T1000 (cell line): ENCODE measurements at places on chromosomes 2 and 18.

DNA sequence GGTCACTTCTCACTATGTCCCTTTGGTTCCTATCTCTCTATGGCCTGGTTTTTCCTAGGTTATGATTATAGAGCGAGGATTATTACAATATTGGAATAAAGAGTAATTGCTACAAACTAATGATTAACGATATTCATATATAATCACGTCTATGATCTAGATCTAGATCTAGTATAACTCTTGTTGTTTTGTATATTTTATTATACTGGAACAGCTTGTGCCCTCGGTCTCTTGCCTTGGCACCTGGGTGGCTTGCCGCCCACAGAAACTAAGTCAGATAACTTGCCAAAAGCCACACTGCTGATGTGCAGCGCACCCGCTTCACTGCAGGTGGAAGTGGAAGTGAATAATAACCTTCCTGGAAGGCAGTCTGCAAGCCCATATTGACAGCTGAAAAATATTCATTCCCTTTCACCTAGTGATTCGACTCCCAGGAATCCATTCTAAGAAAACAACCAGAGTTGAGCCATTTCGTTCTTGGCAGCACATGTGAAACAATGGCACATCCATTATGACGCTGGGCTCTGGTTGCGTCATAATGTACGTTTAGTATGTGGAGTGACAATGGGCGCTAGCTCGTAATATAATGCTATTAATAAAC is 725 bp upstream of the ANKRD53 start:
- DNase-seq: no peak

DNA sequence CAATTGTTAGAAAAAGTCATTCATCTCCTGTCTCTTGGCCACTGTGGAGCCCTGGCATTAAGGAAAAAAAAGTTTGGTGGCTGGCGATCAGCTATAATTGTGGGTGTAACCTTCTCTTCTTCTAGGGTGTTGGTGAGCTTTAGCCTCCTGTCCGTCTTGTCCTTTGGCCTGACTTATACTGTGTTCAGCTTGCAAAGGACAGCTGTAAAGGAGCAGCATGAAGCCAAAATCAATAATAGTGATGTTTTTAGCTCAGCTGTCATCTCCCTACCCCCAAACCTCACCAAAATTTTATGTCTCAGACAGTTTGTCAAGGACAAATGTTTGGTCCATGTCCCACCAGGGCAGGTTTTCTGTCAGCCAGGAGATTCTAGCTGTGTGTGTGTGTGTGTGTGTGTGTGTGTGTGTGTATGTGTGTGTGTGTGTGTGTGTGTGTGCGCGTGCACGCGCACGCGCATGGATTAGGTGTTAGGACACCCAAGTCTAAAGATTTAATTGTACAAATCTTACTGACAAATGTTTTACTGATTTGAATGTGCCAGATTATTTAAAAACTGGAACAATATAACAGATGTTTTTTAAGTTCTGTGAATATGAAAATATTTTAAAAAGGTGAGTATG is 109.2 kb downstream of the PTPRM start:
- DNase-seq: no peak

GRCh38 chr2:221109552-221109951 is 462.6 kb downstream of the EPHA4 start:
- no peak for DNase-seq

- no peak for DNase-seq
Measured at GRCh38 chr2:195552581-195552980, 104.4 kb upstream of the SLC39A10 start.

- DNase-seq: no peak
Measured at GRCh38 chr2:98378901-98379300, 32.6 kb downstream of the CNGA3 start.

GRCh38 chr2:104120171-104120570 is 733.7 kb upstream of the POU3F3 start:
- DNase-seq: no peak

- no peak for DNase-seq
Measured at GRCh38 chr18:40752316-40752715, 1202.7 kb upstream of the PIK3C3 start.

DNA sequence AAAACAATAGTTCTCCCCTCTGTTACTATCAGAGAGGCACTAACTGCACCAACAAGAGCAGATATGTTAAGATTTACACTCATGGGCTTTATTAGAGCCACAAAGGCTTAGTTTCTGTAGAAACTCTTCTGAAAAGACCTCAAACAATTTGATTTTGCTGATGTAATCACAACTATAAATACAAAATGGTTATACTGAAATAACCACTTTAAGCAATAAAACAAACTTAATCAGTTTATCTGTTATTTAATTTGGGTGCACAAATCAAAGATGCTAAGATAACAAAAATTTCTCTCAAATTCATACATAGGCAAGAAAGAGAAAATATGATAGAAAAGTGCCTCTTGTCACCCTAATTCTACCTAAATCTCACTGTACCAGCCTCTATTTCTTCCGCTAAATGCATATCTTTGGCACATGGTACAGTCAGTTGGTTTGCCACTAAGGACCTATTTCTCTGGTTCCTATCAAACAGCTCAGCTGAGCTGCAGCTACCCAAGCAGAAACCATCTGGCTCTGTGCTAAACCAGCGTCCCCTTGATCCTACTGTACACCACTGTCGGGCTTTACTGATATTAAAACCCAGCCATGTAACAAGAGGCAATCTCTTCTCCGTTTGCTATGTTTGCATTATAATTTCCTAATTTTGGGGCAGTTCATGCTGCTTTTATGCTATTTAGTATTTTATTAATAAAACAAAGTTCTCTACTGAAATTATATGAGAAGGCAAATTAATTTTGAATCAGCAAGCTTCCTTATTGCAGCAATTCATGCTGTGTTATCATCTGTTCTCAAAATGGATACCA is 60.1 kb downstream of the CWC22 start:
- DNase-seq: no peak

DNA sequence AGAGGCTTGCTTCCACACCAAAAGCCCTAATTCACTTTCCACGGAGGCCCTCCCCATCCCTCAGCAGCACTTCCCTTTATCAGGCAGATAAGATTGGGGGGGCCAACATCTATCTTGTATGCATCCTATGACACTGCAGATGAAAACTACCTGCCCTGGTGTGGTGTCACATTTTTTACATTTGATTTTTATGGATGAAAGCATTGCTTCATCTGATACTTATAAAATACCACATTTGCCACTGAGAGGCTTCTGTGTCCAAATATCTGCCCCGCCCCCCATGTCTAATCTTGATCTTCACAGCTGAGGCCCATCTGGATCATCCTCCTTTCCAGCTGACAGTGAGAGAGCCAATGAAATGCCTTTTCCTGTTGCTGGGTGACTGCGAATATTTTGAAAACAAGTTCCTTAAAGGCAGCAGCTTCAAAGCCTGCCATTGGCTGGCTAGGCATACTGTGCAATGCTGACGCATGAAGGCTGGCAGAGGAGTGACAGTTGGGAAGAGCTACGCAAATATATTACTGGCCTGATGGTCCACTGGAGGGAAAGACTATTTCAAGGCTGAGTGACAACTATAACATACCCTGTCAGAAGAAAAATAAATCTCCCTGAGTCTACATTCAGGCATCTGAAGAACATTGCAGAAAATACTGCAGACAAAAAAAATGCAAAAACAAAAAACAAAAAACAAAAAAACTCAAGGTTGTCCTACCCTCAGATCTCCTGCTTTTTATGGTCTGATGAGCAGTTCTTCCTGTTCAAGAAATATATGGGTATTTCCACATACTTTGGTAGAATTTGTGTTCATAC is 318.7 kb downstream of the PDE11A start:
- DNase-seq: no peak
